Head of caudate nucleus (tissue), 42 donors: ENCODE measurements at places on chromosomes 4 and X.

DNA sequence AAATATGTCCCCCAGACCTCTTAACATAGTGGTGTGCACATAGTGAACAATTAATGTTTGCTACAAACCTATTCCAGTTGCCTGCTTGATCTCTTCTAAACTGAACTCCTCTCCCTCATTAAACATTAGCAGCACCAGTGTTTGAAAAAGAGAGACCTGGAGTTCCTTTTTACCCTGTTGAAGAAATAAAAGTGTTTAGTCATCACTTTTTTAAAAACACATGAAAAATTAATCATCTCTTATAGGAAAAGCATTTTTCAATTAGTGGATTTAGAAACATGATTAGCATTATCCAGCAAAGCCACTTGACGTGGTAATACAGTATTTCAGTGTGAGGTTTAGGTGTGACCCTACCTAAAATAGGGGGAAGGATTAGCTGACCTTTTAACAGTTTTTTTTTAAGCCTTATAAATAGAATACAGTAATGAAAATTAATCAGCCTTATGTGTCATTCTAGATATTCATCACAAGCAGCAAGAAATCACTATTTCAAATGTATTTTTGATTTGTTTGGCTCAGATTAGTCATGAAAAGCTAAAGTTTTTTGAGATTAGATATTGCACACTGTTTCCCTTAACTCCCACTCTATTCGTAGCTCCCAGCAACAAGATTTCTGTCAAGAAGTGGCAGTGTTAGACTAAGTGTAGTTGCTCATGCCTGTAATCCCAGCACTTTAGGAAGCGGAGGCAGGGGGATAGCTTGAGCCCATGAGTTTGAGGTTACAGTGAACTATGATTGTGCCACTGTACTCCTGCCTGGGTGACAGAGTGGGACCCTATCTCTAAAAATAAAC lies 26.2 kb downstream of the CUL4B start:
- no peak for DNase-seq

DNA sequence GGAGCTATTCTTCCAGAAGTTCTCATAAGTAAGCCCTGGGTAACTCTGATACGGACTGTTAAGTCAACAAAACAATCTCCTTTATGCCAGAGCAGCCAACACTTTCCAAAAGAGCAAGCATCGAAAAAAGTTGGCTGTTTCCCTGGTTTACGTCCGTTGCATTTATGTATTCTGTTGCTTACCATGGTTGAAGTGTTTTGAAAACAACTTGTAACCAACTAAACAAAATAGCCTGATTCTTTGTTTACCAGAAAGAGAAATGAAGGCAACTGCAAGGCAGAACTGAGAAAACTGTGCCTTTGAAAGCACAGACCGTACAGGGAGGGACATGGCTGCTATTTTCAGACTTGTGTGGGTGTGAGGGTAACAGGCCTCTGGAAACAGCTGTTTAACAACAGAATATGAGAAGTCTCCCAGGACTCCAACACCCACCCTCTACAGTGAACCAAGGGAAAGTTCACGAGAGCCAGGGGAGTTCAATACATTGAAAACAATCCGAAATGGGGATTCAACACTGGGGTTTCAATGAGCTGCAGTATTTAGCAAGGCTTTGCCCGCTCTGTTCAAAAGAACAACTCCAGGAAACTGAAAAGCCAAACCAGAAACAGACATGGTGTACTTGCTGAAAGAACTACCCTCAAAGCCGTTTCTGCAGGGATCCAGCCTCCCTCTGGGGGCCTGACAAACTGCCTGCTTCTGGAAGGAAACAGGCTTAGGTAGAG lies 95.8 kb upstream of the EGFL6 start:
- no peak for DNase-seq

DNA sequence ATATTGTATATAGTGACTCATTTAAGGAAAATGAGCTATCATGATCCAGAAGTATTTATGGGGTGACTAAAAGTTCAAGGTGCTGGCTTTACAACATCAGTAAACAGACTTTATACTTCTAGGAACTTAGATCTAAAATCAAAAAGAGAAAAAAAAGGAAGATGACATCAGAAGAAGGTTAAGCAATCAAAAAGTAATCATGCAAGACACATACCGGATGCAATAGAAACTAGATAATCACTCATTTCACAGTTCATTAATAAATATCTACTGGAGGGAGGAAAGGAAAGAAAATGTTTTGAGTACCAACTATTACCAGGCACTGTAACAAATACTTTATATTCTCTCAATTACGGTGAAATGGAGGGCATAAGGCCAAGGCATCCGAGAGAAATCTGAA lies 276.4 kb downstream of the SPRY1 start:
- DNase-seq = no peak

DNA sequence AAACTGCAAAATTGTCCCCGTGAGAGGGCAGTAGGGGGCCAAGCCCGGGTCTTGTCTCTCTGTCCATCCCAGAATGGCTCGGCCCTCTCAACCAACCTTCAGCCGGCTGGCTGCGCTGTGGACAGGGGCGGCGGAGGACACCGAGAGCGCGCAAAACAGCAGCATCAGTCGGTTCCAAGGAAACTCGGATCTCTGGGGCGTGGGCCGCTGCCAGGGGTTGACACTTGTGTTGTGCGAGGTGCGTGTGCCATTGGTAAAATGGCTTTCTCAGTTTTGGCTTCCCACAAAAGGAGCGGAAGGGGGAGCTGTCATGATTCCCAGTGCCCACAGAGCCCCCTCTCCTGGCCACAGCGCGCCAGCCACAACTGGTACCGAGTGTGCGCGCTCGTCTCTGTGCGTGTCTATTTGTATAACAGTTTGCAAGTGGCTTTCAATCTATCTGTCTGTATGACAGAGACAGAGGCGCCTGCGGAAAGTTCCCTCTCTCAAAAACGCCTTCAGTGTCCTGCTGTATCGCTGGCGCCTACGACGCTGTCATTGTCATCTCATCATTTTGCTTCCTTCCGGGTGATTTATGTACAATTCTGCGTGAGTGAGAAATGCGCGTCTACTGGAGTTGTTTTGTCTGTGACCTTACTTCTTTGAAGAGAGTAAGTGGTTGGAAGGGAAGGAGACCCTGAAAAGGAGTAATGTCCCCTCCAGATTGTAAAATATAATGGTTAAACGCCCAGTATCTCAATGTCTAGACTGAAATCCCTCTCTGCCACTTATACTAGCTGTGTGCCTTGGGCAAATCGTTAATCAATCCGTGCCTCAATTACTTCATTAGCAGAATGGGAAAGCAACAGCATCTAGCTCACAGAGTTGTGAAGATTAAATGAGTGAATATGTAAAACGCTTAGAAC lies 1.8 kb downstream of the DKK2 start:
- DNase-seq = peak; percentile 52

- no peak for DNase-seq
These were observed 2139.0 kb downstream of the ARAP2 start for GRCh38 chr4:34105311-34105710.

GRCh38 chrX:48090123-48090522 lies 18.7 kb upstream of the ZNF630 start:
- DNase-seq = no peak

GRCh38 chrX:112779139-112779538 lies 61.5 kb downstream of the AMOT start:
- no peak for DNase-seq

DNA sequence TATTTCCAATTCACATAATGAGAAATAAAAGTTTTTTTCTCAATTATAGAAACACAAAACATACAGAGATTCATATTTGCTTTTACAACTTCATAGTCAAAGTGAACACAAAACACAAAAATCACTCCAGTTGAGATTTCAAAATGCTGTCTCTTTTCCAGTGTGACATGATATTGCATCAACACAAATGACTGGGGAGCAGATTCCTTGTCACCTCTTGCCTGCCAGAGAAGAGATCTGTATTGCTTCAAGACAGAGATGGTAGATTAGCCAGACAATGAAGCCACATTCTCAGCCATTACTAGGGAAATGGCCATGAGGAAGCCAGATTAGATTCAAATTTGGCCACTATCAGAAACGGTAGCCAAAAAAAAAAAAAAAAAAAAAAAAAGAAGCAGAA lies 2313.1 kb upstream of the AGA start:
- DNase-seq = no peak
